MG63 (cell line): ENCODE measurements at places on chromosomes 2 and 18. TPM values are rescaled to one million over a fixed set of nuclear protein-coding genes. Genes with fewer than 3 reads are reported as not detected.

DNA sequence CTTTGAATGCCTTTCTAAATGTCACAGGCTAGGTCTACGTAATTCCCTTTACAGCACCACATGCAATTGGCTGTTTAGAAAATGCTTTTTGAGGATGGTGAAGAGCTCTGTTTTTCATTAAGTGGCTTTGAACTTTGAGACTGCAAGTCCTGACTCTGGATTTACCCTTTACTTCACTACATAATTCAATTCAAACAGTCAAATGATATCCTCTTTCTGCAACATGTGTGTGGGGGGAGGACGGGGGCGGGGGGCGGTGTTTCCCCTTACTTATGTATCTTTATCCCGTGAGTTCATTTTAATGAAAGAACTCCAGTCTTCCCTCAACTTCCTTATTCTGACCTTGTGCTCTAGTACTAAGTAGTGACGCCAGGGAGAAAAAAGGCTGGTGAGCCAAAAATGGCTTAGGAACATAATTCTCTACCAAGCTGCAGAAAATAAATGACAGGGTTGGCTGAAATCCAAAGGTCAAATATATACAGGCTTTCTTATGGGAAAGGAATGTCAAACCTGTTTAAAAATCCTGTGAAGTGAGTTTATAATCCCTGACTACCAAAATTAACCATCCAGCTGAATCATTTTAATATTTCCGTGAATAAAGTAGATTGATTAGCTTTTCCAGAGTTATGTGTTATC lies 119.6 kb downstream of the SLC8A1 start:
- DNase-seq, result peak; percentile 56

- no peak for DNase-seq
Measured at GRCh38 chr2:55087936-55088335, 37.7 kb upstream of the RTN4 start.

The RBFA gene
- 35.0 and 50.7 TPM in 2 replicates for total RNA-seq

DNA sequence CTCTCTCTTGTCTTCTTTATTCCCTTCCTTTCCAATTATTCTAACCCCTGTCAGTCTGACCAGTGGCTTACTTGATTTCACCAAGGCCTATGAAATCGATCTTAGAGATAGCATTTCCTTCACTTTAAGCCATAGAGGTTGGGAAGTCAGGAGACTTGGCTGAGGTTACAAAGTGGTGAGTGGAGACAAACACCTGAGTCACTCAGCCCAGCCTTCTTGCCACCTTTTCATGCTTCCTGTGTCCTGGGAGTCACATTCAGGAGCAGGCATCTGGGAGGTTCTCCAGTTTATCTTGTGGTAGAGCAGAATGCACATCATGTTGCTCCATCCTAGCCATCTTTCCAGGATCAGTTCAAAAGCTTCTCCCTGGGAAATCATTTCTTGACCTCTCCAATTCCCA lies 59.1 kb downstream of the VSNL1 start:
- DNase-seq, result no peak

The FOXD4L1 gene
- total RNA-seq, result not detected in 2 replicates

DNA sequence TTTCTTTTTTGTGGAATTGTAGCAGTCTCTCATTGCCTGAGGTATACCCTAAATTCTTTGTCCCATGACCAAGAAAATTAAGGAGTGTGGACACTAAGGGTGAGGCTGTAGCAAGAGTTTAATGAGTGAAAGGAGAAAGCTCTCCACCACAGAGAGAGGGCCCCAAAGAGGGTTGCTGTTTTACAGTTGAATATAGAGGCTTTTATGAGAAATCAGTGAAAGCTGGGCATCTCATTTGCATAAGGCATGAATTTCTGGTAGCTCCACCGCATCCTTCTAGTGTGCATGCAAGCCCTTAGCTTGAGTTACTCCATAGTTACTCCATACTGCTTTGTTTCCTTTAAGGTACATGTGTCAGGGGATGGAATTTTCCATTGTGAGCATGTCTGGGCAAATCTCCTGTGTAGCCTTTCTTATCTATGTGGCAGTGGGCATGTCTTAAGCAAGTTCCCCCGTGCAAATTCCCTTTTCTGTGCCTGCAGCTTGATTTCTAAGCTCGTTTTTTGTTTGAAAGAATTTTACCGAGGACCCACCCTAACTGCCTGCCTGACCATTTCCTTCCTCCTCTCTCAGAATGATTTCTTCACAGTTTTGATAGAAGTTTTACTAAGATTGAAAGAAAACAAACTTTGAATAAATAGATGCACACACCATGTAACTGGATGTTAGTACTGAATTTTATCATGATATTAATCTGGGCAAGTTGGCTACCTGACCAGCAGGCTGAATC lies 218.9 kb downstream of the PARD3B start:
- no peak for DNase-seq

DNA sequence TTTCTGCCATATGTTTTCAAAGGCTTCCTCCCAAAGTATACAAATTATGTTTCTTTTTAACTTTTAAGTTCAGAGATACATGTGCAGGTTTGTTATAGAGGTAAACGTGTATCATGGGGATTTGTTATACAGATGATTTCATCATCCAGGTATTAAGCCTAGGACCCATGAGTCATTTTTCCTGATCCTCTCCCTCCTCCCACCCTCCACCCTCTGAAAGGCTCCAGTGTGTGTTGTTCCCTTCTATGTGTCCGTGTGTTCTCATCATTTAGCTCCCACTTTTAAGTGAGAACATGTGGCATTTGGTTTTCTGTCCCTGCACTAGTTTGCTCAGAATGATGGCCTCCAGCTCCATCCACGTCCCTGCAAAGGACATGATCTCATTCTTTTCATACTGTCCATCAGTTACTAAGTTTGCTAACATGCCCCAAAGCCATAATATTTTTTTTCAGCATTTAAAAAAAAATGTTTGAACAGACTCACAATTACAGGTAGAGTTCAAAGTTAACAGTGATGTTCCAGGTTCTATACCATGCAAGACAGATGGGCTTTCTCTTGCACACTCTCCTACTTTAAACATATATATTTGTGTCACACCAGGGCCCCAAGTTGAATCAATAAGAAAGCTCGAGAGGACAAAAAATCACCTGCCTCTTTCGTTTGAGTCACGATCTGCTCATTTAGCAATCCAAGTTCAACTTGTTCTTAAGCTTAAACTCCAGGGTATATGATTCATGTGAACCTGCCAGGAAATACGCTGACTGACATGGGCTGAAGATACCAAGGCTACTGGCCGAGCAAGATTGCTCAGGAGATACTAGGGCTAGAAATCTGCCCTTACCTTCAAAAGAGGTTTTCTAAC lies 77.6 kb downstream of the AP1S3 start:
- no peak for DNase-seq

DNA sequence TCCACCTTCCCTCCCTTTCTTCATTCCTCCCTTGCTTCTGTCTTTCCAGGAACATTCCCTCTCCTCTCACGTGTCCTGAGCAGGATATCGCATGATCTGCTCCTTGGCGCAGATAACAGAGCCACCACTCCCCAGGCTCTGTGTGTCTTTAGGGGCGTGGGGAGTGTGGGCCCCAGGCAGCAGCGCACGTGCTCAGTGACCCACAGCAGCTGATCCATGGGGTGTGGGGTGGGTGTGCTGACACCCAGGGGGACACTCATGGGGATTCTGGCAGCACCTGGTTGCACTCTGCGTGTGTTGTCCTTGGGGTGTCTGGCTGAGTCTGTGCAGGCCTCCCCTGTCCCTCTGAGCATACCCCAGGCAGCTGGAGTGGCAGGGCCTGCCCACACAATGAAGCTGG lies 9.9 kb upstream of the FOSL2 start:
- no peak for DNase-seq
